ENCODE measurements at places on chromosomes 12 and 14.

DNA sequence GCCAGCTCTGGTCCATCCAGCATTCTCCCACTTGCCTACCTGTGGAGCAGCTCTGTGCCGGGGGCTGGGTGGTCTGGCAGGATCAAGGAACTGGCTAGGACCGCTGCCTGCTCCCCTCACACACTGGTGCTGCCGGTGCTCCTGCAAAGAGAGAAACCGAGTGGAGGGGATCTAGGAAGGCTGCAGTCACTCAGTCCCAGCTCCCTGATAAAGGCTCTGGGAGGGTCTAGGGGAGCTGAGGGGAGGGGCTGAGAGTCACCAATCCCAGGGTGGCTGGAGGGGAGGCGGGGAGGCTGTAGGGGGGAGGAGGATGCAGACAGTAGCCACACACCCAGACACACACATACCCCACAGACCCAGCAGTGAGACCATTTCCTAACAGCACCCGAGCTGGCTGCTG, at the start of gene TAC3:
TAC3 (minus strand) TSS at position 182 of the 400 bp plus-strand sequence. CDS start 732 bp downstream, outside the sequence.
- DNase-seq: no peak

DNA sequence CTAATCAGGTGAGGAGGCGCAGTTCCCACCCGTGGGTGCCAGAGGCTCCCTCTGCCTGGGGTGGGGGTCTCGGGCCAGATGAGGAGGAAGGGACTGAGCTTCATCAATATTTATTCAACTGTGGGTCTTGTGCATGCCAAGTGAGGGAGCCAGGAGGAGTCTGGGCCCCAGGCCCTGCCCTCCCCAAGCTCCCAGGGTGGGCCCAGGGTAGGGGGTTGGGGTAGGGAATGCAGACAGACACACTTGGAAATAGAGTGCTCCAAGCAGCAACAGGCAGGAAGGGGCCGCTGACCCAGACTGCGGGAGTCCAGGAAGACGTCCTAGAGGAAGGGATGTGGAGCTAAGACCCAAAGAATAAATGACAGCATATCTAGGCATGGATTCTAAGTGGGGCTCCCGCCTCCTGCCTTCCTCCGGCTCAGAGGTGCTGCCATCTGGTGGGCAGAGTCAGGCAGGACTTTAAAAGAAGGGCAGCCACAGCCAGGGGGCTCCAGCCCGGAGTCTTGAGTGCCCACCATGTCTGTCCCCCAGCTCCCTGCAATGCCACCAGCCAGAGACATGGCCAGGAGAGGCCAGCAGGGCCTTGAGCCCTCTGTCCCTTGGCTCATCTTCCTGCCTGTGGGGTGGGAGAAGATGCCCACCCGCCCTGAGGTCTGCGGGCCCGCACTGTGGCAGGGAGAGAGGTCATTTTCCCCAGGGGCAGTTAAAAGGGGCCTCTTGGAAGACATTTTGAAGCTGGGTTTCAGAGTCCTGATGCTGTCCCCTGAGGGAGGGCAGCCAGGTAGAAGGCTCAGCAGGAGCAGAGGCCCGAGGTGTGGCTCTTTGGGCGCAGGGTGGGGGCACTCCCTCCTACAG, 70.1 kb downstream of the PHETA1 start:
- peak; percentile 30 for DNase-seq

GRCh38 chr12:106214571-106214970, 33.2 kb downstream of the CKAP4 start:
- no peak for DNase-seq

DNA sequence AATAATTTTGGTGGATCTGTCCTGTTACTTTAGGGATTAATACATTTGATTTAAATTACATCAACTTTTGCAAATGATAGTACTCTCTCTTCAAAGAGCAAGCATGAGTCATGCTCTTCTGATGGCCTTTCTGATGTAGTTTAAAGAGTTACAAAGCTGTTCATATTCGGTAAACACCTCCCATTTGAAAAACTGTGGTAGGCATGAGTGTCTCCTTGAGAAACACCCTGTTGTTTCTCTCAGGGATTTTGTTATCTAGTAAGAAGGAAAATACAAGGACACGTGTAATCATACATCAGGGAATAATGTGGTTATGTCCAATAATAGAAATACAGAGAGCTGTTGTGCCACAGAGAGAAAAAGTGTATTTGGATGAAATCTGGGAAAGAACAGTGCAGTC, 53.3 kb upstream of the E2F7 start:
- no peak for DNase-seq

DNA sequence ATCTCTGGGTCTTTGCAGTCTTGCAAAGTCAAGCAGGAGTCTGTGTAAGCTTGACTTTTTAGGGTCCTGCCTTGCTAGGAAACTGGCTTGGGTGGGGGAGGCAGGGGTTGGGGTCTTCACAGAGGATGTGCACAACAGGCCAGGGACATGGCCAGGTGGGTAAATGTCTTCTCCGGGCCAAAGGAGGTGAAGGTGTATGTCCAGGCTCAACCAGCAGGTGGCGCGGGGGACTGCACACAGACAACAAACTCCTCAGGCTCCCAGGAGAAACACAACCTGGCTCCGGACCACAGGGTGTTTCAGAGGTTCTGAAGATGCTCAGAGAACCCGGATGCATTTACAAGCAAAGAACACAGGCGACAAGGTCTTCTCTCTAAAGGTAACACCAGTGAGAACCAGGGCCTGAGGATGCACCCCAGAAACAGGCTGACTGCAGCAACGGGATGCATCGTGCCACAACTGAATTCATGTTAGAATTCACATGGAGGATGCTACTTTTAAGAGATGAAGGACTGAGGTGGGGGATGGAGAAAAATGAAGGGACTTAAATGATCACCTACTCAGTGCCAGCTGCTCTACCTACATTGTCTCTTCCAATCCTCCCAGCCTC, 56.0 kb downstream of the PLEKHG3 start:
- no peak for DNase-seq

GRCh38 chr12:114774197-114774596, 90.2 kb upstream of the TBX3 start:
- no peak for DNase-seq

- no peak for DNase-seq
Measured at GRCh38 chr12:28110329-28110728, 79.9 kb upstream of the CCDC91 start.

GRCh38 chr12:46887870-46888269, 62.1 kb upstream of the SLC38A4 start:
- DNase-seq: no peak

GRCh38 chr12:23127701-23128100, 502.7 kb downstream of the ETNK1 start:
- no peak for DNase-seq

- DNase-seq: no peak
Measured at GRCh38 chr12:117590999-117591398, 229.6 kb upstream of the NOS1 start.

GRCh38 chr12:4206470-4206869, 67.1 kb upstream of the CCND2 start:
- DNase-seq: no peak

DNA sequence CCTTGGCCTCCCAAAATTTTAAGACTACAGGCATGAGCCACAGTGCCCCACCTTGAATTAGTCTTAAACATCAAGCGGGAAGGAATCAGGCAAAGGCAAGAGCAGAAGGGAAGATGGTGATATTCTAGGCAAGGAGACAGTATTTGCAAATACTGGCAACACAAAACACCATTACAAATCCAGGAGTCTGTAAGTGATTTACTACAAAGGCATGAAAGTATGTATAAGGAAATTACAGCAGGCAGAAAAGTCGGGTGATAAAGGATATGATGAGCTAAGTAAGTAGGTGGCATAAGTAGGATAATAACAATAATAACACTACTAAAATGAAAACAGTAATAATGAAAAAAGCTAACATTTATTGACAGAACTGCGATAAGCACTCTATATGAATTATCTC, 28.5 kb downstream of the FMNL3 start:
- DNase-seq: no peak

GRCh38 chr14:25006961-25007795, 42.8 kb downstream of the STXBP6 start:
- DNase-seq: no peak

DNA sequence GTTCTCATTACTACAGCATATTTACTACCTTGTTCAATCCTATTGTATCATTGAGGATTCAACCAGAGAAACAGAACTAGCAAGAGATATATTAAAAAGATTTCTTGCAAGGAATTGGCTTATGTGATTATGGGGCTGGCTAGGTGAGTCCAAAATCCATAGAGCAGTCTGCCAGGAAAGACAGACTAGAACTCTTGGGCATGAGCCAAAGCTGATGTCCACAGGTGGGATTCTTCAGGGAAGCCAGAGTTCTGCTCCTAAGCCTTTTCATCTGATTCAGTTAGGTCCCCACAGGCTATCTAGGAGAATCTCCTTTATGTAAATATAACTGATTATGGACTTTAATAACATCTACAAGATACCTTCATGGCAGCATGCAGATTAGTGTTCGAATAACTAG, 26.0 kb downstream of the PELI2 start:
- DNase-seq: no peak

GRCh38 chr14:48454887-48455286, 779.5 kb upstream of the MDGA2 start:
- no peak for DNase-seq

GRCh38 chr12:77645966-77646598, 184.6 kb upstream of the NAV3 start:
- no peak for DNase-seq

DNA sequence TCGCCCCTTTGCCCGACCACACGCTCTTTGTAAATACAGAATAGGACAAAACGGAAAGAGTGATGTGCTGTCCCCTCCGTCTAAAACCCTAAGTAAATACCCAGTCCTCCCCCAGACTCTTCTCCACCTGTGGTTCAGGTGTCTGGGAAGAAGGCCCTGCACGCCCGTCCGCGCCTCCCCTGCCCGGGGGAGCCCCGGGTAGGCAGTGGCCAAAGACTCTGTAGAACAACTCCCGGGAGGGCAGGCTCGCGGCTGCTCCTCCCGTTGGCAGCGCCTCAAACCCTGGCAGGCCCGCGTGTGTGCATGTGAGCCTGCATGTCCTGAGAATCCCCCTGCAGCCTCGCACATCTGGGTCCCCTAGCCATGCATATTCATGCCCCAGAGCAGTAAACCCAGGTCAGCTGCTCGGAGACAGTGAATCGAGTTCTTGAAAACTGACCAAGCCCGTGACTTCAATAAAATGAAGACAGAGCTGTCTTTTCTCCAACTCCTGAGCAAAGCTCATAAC, 165.8 kb downstream of the MON2 start:
- DNase-seq: no peak

DNA sequence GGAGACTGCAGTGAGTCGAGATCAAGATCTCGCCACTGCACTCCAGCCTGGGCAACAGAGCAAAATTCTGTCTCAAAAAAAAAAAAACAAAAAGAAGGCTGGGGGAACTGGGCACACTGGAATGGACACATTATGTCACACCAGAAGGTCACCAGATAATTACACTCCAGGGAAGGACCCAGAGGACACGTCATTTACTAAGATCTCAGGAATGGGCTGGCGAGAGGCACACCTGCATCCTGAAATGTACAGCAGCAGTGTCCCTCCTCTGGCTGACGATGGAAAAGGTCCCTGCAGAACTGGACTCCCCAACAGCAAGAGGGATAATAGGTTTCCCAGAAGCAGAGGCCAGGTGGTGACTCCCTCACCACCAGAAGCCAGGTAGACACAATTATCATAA, 243.5 kb downstream of the BCL11B start:
- DNase-seq: no peak

- no peak for DNase-seq
Measured at GRCh38 chr14:79656496-79656895, 554.8 kb downstream of the DIO2 start.

- DNase-seq: no peak
Measured at GRCh38 chr12:87217491-87217890, 811.7 kb downstream of the C12orf50 start.

- DNase-seq: no peak
Measured at GRCh38 chr14:88929656-88930436, 105.4 kb downstream of the TTC8 start.

GRCh38 chr14:20692116-20692751, 3.7 kb downstream of the ANG start:
- no peak for DNase-seq

- DNase-seq: no peak
Measured at GRCh38 chr12:73465106-73465505, 1072.5 kb upstream of the ATXN7L3B start.

Measured in effector CD8-positive, alpha-beta T cell (primary cell).